ENCODE measurements at places on chromosomes 16 and 17.

DNA sequence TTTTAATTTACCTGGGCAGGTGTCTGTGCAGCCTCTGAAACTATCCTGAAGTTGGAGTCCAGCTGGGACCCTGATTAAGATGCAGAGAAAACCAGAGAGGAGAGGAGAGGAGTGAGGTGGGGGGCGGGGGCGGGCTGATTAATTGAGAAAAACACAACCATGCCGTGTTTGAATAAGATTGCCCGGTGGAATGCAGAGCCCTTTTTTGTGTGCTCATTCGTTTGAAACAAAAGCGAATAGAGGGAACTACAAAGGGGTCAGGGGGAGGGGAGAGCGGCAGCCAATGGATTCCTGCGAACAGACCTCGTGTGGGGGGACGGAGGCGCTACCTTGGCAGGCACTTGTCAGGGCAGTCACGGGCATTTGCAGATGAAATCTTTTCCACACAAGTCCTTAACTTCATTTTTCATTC, 355.8 kb downstream of the SOX9 start:
- DNase-seq: no peak

DNA sequence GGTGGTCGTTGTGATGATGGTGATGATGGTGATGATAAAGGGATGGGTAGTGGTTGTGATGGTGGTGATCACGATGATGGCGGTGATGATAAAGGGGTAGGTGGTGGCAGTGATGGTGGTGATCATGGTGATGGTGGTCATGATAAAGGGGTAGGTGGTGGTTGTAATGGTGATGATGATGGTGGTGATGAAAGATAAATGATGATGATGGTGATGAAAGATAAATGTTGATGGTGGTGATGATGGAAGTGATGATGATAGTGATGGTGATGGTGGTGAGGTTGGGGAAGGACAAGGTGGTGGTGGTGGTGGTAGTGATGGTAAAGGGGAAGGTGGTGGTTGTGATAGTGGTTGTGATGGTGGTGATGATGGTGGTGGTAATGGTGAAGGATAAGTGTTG, 13.9 kb downstream of the CDH5 start:
- no peak for DNase-seq

DNA sequence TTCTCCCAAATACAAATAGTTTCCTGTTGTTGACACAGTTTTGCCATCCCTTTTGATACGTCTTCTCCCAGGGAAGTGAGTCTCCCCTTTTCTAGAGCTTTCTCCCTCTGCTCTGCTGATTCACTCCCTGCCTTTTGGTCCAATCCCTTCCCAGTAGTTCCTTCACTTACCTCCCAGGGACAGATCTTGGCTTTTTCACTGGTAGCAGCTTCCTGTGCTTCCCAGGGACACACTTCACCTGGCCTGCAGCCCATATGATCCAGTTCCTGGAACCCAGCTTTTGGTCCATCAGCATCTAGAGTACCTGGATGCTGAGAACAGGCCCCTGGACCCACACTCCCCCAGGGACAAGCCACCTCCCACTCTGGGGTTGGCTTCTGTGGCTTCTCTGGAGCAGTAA, 15.8 kb downstream of the GPR179 start:
- DNase-seq: no peak

DNA sequence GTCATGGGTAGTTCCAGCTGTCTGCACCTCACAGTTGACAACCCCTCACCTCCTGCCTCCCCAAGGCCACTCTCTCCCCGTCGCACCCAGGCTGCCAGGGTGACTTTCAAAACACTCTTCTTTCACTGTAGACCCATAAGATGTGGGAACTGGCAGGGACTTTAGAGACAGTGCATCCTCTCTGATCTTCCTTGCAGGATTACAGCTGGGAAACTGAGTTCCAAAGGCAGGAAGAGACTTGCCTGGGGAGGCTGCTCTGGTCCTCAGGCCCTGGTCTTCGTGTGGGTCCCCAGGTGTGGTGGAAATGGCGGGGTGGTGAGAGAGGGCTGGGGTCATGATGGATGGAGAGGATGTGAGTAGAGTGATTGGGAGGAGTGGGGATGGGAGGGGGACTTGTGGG, 21.9 kb upstream of the NKD1 start:
- no peak for DNase-seq

- DNase-seq: no peak
These were observed 59.8 kb downstream of the MYO18A start for GRCh38 chr17:29120433-29120832.

GRCh38 chr17:4163951-4164350, 21.0 kb downstream of the CYB5D2 start:
- no peak for DNase-seq

- DNase-seq: no peak
These were observed 236.7 kb upstream of the TNRC6C start for GRCh38 chr17:77721846-77722160.

Data from activated naive CD8-positive, alpha-beta T cell treated with anti-CD3 and anti-CD28 coated beads, Interleukin-2, amount 50 U/mL, for 16 hours (primary cell).